GF-D8 (cell line): ENCODE measurements at places on chromosomes 7 and 10.

DNA sequence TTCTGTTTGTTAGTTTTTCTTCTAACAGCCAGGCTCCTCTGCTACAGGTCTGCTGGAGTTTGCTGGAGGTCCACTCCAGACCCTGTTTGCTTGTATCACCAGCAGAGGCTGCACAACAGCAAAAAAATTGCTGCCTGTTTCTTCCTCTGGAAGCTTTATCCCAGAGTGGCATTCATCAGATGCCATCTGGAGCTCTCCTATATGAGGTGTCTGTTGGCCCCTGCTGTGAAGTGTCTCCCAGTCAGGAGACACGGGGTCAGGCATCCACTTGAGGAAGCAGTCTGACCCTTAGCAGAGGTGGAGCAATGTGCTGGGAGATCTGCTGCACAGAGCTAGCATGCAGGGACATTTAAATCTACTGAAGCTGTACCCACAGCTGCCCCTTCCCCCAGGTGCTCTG lies 26.7 kb upstream of the CROT start:
- no peak for DNase-seq

DNA sequence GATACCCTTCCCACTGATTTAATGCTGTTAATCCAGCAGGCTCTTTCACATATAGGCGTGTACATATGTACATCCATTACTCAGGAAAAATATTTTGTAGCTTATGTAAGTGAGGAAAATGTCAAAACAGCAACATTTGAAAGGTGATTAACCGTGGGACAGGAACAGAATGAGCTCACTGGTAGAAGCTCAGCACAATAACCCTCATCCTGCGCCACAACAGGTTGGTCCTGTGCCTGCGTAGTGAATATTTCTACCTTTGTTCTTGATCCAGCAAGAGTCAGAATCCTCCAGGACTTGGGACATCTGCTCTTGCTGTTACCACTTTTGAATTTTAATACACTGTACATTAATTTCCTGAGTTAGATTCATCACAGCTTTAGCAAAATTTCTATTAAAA lies 359.4 kb downstream of the THSD7A start:
- no peak for DNase-seq

DNA sequence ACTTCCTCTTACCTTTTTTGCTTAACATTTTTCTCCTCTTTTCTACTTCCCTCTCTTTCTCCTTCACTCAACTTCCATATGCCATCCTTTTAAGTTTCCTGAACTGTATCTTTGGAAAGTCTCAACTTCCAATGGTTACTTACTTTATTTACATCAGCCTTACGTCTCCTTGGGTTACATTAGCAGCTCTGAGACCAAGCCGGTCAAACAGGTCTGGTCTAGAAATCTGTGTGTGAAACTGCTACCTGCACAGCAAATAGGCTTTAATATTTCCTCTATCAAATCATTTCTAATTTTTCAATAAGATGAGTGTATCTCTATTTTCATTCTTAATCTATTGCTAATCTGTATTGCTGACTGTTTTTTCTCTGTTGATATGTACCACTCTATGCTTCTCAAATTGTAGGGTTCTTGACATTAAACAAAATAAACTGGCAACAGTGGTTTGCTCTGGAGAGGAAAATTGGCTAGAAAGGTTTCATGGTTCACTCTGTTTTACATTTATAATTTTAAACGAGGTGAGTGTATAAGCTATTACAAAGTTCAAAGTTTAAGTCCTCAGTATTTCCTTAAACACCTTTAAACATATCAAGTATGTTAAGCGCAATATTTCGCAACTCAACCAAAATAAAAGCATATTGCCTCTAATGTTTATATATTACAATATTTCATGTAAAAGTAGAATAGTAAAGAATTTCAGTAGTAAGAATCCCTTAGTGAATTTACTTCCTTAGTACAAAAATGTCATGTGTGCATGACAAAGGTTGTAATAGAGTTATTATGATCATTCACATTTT lies 3.6 kb upstream of the SEMA3C start:
- DNase-seq, result no peak

GRCh38 chr7:143234533-143234875 lies 12.7 kb downstream of the TAS2R40 start:
- DNase-seq, result no peak

- no peak for DNase-seq
Observed at GRCh38 chr7:100465299-100465698, 1.2 kb upstream of the SPACDR start.

DNA sequence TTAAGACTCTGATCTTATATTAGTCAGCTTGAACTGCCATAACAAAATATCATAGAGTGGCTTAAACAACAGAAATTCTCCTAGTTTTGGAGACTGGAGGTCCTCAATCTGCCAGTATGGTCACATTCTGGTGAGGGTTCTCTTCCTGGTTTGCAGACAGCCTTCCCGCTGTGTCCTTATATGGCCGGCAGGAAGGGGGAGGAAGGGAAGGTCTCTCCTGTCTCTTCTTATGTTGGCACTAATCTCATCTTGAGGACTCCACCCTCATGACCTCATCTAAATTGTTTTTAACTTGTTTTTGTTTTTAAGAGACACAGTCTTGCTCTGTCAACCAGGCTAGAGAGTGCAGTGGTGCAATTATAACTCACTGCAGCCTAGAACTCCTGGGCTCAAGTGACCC lies 53.1 kb downstream of the VPS41 start:
- DNase-seq, result no peak
